ENCODE measurements at places on chromosomes 5 and 9.

- DNase-seq: no peak
Measured at GRCh38 chr5:125236007-125236406, 489.6 kb upstream of the ZNF608 start.

- no peak for DNase-seq
Measured at GRCh38 chr9:109114670-109115069, 5.1 kb downstream of the TMEM245 start.

DNA sequence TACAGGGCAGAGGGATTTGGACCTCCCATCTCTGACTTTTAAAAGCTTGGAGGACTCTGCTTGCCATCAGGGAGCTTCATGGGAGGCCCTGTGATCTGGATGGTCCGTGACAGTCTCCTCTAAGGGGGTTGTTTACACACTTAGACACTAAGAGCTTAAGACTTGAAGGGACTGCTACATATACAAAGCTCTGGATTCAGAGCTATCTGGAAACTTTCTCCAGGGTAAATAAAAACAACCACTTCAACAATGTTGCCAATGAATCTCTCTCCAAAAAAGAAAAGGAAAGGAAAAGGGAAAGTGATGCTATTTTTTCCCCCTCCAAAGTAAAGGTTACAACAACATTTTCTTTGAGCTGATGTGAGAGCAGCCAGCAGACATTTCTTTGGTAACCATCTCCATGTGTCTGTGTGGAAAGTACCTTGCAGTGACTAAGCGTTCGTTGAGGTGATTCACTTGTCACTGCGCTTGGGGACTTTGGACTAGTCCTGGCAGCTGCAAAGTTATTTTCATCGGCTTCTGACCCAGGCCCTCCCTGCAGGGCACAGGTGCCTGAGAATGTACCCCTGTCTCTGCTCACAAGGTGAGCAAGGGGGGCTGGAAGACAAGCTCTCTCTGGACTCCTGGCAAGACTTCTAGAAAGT is 262.1 kb upstream of the KLF4 start:
- DNase-seq: no peak

DNA sequence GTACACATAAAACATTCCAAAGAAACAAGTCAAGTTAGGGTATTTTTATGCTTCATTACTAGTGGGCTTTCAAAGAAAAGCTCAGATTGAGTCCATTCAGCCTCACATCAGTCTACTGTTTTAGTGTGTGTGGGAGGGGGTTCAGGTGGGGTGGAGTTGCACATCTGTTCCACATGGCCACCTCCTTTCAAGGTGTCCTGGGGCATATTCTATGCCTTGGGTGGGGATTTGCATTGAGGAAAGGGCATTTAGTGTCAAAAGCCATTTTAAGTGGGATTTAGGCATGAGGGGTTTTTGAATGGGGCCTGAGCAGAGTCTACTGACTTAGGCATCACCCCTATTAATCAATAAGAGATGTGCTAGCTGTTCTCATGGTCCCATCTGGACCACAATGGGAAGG is 983.1 kb downstream of the TLE4 start:
- no peak for DNase-seq

DNA sequence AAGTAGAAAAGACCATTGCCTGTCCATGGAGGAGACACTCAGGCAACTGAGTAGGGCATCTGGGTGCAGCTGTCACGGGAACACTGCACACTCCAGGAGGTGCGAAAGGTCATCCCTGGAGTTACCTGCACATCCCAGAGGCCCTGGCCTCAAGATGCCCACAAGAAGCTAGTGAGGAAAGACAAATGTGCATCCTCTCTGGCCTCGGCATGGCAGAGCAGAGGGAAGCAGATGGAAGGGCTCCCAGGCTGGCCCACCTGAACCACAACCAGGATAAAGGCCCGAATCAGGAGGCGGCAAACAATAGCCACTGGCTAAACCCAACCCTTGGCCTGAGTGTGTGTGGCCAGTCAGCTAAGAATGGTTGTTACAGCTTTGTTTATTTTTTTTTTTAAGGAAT is 231.7 kb downstream of the SYK start:
- no peak for DNase-seq
